ENCODE measurements at places on chromosomes 5 and 9.

- no peak for DNase-seq
Observed at GRCh38 chr5:51214746-51215145, 168.5 kb upstream of the ISL1 start.

GRCh38 chr5:6393596-6394194 lies 15.3 kb upstream of the MED10 start:
- DNase-seq = no peak

DNA sequence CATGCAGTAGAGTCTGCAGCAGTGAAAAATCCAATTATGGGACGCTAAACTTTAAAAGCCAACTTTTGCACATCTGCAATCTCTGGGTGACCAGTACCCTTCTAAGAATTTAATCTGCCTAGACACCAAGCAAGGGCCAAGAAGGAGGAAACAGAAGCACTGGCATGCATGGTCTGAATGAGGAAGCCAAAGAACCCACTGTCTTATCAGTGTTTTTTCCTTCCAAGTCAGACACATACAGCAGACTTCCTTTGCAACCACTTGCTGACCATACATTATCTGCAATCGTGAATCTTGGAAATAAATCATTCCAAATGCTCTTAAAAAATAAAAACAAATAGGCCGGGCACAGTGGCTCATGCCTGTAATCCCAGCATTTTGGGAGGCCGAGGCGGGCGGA lies 65.9 kb downstream of the DEPDC1B start:
- DNase-seq = no peak

DNA sequence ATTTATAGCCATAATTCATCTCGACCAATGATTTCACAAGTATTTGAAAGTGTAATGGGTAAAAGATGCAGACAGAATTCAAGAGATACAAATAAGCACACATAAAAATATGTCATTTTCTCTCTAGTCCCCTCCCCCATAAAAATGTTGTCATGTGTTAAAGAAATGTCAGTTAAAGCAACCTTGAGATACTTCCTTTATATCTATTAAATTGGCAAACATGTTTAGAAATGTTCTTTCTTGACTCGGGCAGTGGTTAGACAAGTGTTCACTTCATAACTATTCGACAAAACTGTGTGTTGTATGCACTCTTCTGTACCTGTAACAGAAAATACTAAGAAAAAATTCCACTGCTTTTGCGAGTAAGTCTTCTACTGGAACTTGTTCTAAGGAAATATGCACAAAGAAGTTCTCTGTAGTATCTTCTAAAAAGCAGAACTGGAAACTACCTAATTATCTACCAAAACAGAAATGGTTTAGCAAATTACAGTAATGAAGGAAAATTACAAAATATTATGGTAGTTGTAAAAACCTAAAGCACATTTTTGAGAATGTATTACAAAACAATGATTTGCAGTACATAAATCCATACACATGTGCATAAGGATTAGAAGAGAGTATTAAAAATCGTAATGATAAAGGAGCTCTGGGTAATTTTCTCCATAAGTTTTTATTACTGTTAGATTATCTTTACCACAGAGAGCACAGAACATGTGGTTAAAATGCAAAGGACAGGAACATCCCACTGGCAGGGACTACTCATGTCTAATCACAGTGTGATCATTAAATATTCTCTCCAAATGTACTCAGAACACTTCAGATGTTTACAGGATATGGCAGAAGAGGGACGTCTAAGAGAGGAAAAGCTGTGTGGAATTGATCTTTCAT lies 35.9 kb downstream of the FBXW2 start:
- DNase-seq = no peak

DNA sequence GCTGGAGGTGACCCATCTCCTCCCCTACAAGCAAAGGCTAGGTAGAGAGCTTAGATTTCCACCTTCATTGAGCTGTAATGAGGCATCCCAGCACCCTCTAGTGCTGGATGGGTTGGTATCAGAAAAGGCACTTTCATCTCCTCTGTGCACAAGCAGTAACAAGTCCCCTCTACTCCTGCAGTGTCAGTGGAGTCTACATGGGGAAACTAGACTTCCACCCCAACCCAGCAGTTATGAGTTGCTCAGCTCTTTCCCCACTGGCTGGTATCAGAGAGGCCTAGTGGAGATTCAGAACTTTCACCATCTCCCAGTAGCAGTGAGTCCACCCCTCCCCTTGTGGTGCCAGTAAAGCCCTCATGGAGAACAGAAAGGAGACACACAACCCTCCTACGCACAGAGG lies 17.9 kb downstream of the FCN1 start:
- no peak for DNase-seq

DNA sequence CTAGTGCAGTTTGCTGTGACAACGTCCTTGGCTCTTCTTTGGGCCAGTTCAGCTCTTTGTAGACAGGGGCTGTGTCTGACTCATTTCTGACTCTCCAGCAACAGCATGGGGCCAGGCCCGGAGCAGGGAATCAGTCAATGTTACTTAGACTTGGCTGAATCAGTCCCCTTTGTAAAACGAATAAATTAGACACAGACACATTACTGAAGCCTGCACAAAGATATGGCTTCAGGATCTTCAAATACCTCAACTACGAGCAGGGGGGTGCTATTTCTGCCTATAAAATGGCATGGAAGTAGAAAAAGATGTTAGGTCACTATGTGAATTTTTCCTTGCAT lies 204.7 kb downstream of the TTLL11 start:
- DNase-seq = no peak

DNA sequence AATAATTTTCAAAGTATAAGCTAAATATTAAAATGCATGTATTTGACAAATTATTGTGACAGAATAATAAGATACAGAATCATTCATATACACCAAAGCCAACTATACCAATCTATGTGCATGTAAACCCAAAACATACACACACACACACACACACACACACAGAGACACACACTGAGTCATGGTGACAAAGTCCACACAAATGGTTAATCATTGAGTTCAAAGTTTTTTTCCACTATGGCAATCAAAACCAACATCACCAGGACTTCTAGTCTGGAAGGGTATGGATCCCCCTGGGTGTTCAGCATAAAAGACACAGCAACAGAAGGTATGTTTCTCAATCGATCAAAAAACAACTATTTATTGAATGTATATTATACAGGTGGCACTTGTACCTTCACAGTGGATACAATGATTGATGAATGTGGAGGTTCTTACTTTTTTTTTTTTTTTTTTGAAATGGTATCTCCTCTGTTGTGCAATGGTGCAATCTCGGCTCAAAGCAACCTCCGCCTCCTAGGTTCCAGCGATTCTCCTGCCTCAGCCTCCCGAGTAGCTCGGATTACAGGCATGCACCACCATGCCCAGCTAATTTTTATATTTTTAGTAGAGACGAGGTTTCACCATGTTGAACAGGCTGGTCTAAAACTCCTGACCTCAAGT lies 137.0 kb downstream of the PDE4D start:
- no peak for DNase-seq

- no peak for DNase-seq
Observed at GRCh38 chr5:150750469-150750868, 8.3 kb downstream of the DCTN4 start.

DNA sequence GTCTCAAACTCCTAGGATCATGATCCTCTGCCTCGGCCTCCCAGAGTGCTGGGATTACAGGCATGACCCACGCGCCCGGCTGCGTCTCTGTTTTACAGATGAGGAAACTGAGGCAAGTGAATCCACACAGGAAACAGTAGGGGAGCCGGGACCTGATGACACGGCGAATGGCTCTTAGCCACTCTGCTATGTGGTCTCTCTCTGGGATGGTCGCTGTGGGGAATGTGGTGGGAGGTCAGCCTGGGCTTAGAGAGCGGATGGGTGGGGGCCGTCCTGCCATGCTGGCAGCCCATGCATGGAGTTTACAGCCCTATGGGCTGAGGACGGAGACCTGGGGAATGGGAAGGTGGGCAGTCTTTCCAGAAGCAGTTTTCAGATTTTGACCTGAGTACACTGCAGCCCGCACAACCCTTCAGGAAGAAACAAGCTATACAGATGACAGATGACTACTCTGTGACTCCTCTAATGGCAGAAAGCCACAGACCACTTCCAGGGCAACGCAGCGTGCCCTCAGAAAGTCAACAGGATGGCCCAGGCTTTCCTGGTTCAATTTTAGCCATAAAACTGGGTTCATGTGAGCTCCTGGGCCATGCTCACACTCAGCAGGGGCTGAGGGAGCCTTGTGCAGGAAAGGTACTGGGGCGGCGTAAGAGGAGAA lies 136.1 kb upstream of the RAPGEF1 start:
- no peak for DNase-seq

DNA sequence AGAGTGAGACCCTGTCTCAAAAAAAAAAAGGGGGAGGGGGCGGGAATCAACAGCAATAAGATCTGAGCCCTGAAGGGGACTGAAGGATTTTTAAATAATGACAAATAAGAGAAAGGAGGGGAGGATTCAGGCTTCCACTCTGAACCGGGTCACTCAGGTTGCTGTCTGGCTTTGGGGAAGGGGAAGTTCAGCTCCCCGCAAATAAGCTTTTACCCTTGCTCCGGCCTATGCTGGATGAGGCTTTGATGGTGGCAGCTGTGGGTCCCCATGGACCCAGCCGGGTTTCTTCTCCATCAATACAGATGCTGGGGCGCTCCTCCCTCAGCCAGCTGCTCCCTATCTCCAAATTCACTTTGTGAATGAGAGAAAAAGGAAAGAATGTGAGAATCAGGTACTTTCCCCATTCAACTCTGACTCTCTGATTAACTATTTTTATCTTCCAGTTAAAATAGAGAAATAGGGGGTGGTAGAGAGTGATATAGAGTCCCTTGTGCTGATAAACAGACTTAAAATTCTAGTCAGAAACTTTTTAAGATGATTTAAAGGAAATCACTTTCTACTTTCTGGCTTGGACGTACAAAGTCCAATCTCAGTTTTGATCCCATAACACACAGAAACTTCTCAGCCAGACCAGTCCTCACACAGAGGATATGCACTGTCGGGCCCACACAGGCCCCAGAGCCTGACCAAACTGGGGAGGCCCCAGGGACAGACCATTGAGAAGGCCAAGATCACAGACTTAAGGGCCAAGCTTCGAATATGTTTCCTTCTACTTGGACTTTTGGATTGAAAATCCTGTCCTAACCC lies 39.6 kb downstream of the C5orf15 start:
- peak; percentile 34 for DNase-seq

- DNase-seq = no peak
Observed at GRCh38 chr5:43353668-43354067, 40.5 kb upstream of the HMGCS1 start.

DNA sequence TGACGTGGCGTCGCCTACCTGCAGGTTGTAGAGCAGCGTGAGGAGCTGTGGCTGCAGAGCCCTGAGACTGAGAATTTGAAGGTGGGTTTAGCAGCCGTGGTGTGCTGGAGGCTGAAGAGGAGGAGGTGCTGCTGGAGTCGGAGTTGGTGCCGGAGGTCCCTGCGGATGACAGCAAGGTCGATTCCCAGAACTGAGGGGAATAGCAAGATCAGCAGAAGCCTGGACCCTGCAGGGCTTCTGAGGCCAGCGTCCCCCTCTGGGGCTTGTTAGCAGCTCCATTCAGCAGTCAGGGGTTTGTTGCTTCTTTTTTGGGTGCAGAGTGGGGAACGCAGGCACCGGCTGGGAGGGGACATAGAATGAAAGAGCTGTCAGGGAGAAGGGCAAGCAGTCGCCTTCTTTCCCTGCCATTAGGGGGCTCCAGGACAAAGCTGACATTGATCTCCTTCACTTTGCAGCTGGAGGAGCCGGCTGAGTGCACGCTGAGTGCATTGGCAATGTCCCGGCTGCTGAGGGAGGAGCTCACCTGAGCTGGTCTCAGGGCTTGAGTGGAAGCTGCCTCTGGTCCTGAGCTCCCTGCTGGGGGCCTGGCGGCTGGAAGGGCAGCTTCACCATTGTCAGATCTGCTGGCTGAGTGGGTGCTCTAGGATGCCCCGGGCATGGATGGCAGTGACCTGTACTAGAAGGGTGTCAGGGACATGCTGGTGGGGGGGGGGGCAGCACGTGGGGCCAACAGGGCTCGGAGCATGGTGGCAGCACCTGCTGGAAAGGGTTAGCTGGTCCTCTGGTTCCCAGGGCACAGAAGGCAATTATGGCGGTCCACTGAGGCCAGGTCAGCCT lies 20.8 kb downstream of the OBP2B start:
- no peak for DNase-seq

- DNase-seq = no peak
Observed at GRCh38 chr9:79026316-79026715, 545.4 kb upstream of the TLE4 start.

DNA sequence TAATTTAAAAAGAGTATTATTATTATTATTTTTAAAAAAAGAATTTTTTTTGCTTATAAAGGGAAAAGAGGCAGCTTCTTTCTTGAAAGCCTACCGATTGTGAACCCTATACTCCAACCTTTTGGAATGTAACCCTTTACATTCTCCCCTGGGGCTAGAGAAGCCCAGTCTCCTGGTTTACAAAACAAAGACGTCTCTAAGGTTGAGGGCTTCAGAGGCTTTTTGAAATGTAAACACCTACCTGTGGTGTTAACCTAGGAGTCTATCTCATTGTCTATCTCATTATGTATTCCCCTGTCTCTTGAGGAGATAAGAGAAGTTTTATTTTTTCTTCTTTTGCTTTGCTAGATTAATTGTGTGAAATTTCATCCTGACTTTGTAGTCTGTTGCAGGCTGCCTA lies 4.7 kb downstream of the TNFSF8 start:
- DNase-seq = no peak

DNA sequence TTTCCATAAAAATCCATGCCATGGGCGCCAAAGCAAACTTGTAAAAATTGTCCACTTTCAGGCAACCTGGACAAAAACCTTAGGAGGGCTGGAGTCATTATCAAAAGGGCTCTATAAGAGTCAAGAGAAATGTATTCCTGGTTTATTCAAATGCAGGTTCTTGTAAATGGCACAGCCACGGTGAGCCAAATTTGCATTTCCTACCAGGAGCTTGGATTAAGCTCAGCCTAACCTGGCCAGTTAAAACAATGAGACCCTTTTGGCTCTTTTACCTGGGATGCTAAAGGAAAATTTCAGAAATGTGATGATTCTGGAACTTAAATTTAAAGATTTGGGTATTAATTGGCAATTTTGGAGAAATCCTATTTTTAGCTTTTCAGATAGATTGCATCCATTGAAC lies 8.9 kb upstream of the ZNF474 start:
- no peak for DNase-seq

DNA sequence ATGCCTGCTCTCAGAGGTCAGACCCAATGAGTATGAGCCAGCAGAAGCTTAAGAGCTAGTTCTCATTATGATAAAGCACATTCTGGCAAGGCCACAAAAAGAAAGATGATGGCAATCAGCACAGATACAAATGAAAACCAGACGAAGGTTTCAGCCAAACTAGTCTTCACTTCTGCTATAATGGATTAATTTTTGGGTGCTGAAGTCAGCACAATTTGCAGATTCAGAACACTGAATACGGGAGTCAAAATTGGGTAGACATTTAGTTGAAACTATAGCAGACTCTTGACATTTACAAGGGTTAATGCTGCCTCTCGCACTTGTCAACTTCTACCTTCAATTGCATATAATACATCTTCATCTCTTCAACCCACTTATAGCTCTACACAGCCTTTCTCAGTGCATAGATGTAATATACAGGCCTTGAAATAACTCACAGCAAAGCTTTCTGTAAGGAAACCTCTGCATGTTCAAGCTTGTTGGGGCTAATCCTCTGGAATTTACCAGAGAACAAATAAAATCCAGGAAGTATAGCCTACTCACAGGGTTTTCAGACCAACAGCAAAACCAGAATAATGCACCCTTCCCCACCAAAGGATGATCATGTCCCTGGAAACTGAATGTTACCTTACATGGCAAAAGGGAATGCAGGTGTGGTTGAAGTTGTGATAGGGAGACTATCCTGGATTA lies 77.1 kb downstream of the BAAT start:
- DNase-seq = no peak

- no peak for DNase-seq
Observed at GRCh38 chr5:177435847-177436536, 9.5 kb downstream of the GRK6 start.

Measured in CD4-positive, alpha-beta T cell treated with Interferon gamma for 1 hour (primary cell).